Activated CD4-positive, alpha-beta T cell treated with anti-CD3 and anti-CD28 coated beads for 36 hours (primary cell): ENCODE measurements at places on chromosomes 7 and 10. TPM values are rescaled to one million over a fixed set of nuclear protein-coding genes. Genes with fewer than 3 reads are reported as not detected.

Gene CPSF4
- total RNA-seq = 57.9 TPM

Gene CLEC2L
- not detected for total RNA-seq

Gene PLXNA4
- total RNA-seq = 0.07 TPM

Gene BRAF
- total RNA-seq = 47.2 TPM

Gene DRGX
- total RNA-seq = not detected

Gene FGL2
- total RNA-seq = 0.16 TPM

Gene NEUROD6
- not detected for total RNA-seq

DNA sequence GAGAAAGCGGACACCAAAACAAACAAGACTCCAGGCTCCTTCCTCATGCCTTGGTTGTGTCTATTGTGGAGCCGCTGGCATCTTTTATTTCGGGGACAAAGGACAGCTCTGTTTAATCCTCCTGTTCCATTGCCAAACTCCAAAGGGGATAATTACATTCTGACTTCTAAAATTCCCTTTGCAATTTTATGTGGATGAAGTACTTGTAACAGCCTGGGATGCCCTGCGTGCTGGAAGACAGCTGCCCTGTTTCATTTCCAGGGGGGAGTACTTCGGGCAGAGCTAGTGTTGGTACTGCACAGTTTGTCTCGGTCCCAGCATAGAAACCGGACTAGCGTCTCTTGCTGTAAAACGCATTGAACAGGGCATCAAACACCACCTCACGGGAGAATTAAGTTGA is 90.9 kb downstream of the BAMBI start:
- no peak for DNase-seq

GRCh38 chr7:31382722-31383121 is 42.2 kb upstream of the NEUROD6 start:
- DNase-seq = no peak

DNA sequence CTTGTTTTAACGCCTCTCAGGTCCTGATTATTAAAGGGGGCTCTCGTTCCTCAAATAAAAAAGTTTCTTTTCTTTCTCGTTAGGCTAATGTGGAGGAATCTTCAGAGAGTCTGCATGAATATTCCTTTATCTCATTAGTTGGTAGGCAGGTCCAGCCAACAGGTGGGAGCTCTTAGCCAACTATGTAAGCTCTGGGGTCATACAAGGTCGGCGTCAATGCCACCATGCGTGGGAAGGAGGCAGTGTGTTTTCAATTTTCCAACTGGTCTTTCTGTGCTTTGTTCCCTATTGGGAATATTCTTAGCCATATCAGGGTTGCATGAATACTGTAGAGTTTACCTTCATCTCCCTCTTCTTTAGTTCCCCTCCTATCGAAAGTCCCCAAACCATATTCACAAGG is 118.5 kb upstream of the SVIL start:
- DNase-seq = no peak

DNA sequence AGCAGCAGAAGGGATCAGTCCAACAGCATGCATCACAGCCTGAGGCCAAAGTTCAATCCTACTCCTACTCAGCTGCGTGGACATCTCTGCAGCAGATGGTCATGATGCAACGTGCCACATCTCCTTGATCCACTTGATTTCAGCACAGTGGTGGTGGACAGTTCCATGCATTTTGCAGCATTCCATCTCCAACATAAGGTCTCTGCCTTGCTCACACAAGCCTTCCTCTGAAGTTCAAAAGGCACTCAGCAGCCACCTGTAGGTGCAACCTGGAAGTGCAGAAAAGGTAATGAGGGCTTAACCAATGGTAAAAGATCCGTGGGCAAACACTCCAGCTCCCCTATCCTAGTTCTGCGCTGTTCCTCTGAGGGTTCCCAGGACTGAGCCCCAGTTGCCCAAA is 57.5 kb upstream of the CHCHD3 start:
- peak; percentile 18 for DNase-seq

DNA sequence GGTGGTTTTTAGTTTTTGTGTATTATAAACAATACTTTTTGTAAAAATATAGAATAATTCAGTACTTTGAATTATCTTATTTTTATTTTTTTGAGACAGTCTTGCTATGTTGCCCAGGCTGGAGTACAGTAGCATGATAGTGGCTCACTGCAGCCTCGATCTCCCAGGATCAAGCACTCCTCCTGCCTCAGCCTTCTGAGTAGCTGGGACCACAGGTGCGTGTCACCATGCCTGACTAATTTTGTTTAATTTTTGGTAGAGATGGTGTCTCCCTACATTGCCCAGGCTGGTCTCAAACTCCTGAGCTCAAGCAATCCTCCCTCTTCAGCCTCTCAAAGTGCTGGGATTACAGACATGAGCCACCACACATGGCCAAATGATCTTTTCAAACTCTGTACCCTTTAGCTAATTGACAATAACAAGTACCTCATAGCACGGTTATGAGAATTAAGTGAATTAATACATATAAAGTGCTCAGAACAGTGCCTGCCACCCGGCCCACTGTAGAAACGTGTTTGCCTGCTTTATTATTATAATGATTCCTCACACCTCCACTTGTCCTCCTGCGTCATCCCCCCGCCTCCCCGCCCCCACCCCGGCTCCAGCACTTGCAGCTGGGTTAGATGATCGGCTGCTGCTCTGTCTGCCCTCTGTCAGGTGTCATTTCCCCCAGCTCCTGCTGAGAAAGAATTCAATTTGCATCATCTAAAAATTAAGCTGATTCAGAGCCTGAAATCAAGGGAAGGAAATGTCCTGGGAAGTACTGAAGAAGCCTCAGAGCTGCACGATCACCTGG is 53.6 kb upstream of the NRF1 start:
- no peak for DNase-seq

- no peak for DNase-seq
Observed at GRCh38 chr10:77188000-77188395, 449.6 kb downstream of the KCNMA1 start.

DNA sequence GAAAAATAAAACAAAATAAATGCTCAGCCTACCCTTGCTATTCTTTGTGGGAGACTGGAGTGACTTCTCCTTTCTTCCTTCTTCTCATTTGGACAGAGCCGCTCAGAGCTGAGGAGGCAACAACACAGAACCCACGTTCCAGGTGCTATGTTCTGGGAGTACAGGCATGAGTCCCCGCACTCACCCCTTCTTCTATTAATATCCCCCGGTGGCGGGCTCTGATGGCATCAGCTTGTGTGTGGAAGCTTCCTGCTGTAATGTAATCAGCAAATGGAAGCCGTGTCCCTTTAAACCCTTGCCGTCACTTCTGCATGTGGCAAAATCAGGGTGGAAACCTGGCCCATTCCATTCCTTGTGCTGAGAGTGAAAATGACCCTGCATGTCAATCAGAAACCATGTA is 116.9 kb upstream of the ADARB2 start:
- no peak for DNase-seq

DNA sequence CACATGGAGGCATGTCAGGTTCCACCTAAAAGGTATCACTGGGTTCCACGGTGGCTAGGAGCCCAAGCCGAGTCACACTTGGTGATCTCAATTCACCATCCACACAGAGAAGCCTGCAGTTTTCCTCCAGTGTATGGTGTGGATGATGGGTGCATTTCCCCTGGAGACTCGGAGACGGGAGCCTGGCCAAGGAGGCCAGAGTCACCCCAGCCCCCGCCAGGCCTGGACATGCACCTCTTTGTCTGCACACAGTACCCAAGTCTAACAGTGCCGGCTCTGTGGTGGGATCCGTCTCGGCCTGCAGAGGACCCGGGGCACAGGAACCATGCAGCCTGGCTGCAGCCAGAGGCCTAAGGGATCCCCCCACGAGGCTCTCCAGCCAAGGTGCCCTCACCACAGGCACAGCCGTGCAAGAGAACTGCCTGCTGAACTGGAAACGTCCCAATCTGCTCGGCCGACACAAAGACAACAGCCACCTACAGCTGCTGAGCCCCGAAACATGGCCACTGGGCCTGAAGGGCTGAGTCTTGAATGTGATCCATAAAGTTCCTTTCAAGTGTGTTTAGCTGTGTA is 75.2 kb downstream of the DIP2C start:
- DNase-seq = no peak

DNA sequence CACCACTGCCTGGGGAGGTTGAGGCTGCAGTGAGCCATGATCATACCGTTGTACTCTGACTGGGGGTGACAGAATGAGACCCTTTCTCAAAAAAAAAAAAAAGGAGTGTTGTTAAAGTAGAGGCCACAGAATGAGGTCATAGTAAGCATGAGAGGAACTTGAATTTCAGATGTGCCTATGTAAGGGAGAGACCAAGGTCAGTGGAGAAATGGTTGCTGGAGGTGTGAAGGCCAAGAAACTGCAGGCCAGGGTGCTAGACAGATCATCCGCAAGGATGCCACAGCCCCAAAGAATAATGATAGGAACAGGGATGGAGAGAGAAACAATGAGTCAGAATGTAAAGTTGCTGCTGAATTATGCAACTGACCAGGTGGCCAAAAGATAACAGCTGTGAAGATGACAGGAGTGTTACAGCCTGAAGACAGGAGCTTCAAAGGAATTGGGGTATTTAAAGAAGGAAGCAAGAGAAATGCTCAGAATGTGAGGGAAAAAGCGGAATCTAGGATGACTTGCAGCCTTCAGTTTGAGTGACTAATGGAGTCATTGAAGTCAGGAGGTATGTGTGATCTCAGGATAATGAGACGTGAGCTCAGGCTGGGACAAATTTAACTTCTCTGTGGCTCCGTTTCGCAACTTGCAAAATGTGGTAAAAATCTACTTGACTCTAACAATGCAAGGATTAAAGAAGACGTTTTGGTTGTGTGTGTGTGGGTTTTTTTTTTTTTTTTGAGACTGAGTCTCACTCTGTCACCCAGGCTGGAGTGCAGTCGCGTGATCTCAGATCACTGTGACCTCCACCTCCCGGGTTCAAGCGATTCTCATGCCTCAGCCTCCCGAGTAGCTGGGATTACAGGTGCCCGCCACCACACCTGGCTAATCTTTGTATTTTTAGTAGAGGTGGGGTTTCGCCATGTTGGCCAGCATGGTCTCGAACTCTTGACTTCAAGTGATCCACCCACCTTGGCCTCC is 22.2 kb downstream of the TYW1B start:
- no peak for DNase-seq

DNA sequence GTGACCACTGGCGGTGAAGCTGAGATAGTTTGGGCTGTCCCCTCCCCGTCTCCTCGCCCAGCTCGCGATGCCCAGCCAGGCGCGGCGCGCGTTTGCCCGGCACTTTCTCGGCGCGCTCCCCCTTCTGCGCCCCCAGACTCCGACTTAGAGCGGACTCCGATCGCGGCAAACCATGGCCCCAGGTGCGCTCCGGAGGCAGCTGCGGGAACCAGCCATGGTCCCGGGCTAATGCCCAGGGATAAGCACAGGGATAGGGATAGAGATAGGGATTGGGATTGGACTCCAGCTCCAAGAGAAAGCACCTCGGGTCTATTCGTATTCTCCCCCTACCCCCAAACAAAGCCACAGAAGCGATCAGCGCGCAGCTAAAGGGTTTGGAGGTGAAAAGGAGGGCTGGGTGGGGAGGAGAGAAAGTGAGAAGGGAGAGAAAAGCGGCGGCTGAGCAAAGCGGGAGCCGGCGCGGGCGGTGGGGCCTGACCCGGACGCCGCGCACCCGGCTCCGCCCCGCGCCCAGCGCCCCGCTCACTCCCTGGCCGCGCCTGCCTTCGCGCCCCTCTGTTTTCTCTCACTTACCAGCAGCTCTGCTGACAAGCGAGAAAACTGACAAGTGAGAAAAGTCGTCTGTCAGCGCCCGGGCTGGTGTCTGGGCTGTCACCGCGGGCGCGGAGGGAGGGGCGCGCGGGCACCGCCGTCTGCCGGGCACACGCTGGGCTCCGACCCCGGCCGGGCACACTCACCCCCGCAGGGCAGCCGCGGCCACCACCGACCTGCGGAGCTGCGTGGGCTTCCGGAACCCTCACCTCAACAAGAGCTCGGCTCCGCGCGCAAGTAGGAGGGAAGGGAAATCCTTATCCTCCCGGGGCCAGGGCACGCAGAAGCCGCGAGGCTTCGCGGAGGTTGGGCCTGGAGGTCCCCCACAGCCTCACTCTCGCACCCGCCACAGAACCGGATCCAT is at the start of gene PDE1C:
TSS of gene PDE1C (minus strand) at position 2 of the 955 bp plus-strand sequence.
- no peak for DNase-seq

- no peak for DNase-seq
Observed at GRCh38 chr7:12729112-12729511, 41.7 kb downstream of the ARL4A start.

DNA sequence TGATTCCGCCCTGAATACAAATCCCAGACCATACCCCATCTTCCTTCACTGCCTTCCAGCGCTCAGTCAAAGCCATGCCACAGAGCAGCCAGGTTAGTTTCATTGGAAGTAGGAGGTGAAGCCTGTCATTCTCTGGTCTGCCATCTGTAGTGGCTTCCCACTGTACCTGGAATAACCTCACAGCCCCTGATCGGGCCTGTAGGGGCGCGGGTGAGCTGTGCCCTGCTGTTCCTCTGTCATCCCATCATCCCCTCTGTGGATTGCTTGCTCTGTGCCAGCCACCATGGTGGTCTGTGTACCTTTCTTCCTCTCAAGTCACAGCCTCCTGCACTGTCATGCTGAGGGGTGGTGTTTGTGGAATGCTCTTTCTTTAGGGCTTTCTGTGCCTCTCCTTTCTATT is 155.1 kb downstream of the ZNF22 start:
- no peak for DNase-seq

- DNase-seq = no peak
Observed at GRCh38 chr10:77301305-77301730, 336.3 kb downstream of the KCNMA1 start.

DNA sequence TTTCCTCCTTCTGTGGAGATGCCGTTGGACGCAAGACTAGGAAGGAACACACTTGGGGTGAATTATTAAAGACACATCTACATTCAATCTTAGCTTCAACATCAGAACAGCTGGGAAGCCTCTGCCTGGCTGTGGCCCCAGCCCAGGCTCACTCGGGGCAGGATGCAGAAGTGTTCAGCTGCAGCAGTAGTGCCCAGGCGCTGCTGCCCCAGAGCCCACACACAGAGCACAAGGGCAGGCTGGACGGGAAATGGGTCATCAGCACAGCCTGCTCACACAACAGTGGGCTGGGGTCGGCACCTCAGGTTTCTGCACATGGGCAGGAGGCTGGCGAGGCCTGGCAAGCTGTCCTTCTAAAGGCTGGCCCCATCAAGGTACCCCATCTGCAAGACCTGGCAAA is 42.5 kb downstream of the NOD1 start:
- no peak for DNase-seq

- DNase-seq = no peak
Observed at GRCh38 chr10:580778-581177, 108.7 kb downstream of the DIP2C start.

DNA sequence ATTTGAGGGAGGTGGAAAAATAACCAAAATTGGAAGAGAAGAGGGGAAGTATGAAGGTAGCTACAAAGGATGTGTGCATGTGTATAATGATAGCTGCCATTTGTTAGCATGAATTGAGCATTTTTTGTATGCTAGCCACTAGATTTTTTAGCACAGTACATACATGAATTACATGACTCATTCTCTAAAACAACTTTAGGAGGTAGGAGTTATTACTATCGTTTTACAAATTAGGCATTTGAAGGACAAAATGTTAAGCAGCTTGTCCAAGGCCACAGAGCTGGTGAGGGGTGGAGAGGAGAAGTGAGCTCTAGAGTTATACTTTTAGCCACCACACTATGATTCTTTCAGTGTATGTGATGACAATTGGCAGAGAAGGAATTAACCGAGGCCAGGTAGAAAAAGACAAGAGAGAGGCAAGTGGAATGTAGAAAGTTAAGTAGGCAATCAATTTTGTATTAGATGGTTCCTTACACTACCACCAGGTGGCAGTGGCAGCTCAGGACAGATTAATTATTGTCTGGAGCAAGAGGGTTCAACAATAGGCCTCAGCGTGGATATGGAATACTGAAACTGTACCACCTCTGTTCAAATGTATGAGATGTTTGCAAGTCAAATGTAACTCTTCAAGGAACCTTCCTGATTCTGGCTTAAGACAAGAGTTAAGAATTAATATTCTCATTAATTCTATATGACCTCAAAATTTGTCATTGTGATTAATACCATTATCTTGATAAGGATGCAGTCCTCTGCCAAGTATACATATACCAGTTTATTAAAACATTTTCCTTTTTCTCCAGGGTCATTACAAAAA is 128.0 kb downstream of the MBL2 start:
- DNase-seq = peak; percentile 49
